Bronchial epithelial cell (primary cell): ENCODE measurements at places on chromosomes 16 and 17. TPM values are rescaled to one million over a fixed set of nuclear protein-coding genes. Genes with fewer than 3 reads are reported as not detected.

Gene C17orf100
- total RNA-seq, result 0.13 and 0.53 TPM in 2 replicates

Gene USH1G
- 1.1 and 3.3 TPM in 2 replicates for total RNA-seq

Gene NTN3
- total RNA-seq, result under 0.01 TPM in 1 of 2 replicates, not detected in the other

Gene EPX
- total RNA-seq, result not detected in 2 replicates

Gene SLC26A11
- total RNA-seq, result 1.3 and 2.6 TPM in 2 replicates

Gene AGRP
- total RNA-seq, result not detected in 2 replicates

Gene ADAP2
- total RNA-seq, result 3.4 and 19.6 TPM in 2 replicates

Gene AOC3
- 0.26 TPM in 2 replicates for total RNA-seq

Gene HBA1
- not detected in 2 replicates for total RNA-seq

Gene KRTAP9-4
- not detected in 2 replicates for total RNA-seq

Gene CASKIN1
- total RNA-seq, result under 0.01 and 1.8 TPM in 2 replicates

Gene OR2C1
- total RNA-seq, result not detected in 2 replicates

Gene KCNAB3
- 0.79 and 0.90 TPM in 2 replicates for total RNA-seq

Gene CCDC92B
- not detected in 2 replicates for total RNA-seq

Gene ABCC1
- 31.3 and 69.1 TPM in 2 replicates for total RNA-seq

Gene SULT1A2
- total RNA-seq, result 0.51 TPM in 1 of 2 replicates, not detected in the other

Gene ABCA10
- total RNA-seq, result 0.79 and 1.3 TPM in 2 replicates
